ENCODE measurements at places on chromosomes 7 and 10. TPM values are rescaled to one million over a fixed set of nuclear protein-coding genes. Genes with fewer than 3 reads are reported as not detected.

The PKD2L1 gene
- not detected for total RNA-seq

DNA sequence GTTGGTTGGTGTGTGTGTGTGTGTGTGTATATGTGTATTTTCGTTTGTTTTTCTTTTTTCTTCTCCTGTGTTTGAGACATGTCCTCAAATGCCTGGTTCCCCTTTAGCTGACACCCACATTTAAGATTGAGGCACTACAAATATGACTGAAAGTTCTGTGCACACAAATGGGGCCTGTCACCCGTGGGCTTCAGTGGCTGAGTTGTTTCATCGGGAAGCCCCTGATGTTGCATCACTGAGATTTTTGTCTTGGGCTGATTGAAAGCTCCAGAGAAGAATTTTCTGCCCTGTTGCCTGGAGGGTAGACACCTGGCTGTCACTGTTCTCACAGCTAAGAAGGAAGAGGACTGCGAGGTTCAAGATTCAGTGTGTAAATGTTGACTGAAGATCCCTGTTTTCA lies 283.8 kb upstream of the C7orf33 start:
- no peak for DNase-seq

GRCh38 chr7:134029743-134030142 lies 97.4 kb upstream of the LRGUK start:
- no peak for DNase-seq

GRCh38 chr7:113796557-113796956 lies 122.3 kb downstream of the PPP1R3A start:
- no peak for DNase-seq

Measured in CD4-positive, alpha-beta T cell (primary cell).